ENCODE measurements at places on chromosomes 4 and X.

DNA sequence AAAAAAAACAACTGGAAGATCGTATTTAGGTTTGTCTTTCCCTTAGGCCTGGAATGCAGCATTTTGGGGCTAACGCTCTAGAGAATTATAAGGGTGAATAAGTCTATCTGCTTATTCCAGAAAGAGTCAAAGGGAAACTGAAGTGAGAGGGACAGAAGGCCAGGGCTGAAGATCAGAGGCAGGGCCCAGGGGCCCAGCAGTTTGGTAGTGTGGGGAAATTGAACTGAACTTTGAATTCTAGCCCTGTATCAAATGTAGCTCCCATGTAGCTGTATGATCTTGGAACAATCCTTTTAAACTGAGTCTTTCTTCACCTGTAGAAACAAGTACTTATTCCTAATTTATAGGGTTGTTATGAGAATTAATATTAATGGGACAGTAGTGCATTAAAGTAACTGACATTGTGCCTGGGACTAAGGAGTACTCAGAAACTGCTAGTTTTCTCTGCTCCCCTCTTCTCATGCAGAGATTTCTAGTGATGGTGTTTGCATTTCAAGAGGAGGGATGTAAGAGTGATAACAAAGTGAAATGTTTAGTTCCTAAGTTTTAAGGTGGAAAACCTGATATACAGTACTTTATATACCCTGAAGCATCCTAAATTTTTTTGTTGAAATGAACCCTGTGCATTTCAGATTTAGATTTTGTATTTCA, 30.4 kb downstream of the STOX2 start:
- no peak for DNase-seq

GRCh38 chrX:112051576-112051975, 31.0 kb downstream of the TRPC5 start:
- DNase-seq = no peak

GRCh38 chrX:72479324-72480274, 93.0 kb downstream of the HDAC8 start:
- no peak for DNase-seq

- no peak for DNase-seq
Observed at GRCh38 chrX:14591976-14592375, 62.6 kb downstream of the GLRA2 start.

- DNase-seq = no peak
Observed at GRCh38 chr4:35934320-35934981, 309.9 kb downstream of the ARAP2 start.

GRCh38 chr4:138199568-138200235, 42.4 kb downstream of the SLC7A11 start:
- no peak for DNase-seq

DNA sequence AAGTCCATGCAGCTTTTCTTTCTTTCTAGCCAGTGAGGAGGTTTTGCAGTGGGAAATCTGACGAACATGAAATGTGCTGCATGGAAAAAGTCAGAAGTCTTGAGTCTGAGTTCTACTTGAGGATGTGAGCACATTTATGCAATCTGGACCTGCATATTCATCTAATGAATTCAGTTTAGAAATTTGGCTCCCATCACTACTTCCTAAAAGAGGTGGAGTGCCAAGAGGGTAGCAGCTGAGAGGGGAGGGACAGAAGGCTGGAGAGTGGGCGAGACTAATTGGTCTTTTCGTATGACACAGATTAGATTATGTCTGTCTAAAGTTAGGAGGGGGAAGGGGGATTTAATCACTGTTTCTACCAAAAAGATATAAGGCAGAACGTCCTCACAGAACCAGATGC, 535.9 kb downstream of the IQCM start:
- no peak for DNase-seq

- no peak for DNase-seq
Observed at GRCh38 chr4:82584931-82585330, 23.1 kb upstream of the TMEM150C start.

DNA sequence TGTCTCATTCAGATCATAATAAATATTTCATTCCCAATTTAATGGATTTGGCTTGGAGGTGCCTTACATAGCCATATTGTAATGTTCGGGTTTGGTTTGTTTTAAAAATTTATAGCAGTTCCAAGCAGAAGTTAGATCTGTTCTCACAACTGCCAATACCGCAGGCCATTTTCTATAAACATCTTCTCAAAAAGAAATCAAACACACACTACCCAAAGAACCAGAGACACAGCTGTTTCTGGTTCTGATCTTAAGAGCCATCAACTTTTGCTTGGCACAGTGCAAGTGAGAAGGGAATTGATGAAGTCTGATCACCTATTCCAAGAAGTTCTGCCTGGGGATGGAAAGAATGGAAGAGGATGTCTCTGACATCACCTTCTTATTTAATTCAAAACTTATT, 22.9 kb downstream of the MID1IP1 start:
- no peak for DNase-seq

- DNase-seq = no peak
Observed at GRCh38 chr4:113637823-113638561, 123.5 kb downstream of the CAMK2D start.

GRCh38 chr4:98338761-98339438, 77.7 kb downstream of the RAP1GDS1 start:
- DNase-seq = no peak

- DNase-seq = no peak
Observed at GRCh38 chr4:111269439-111269838, 646.6 kb upstream of the PITX2 start.

DNA sequence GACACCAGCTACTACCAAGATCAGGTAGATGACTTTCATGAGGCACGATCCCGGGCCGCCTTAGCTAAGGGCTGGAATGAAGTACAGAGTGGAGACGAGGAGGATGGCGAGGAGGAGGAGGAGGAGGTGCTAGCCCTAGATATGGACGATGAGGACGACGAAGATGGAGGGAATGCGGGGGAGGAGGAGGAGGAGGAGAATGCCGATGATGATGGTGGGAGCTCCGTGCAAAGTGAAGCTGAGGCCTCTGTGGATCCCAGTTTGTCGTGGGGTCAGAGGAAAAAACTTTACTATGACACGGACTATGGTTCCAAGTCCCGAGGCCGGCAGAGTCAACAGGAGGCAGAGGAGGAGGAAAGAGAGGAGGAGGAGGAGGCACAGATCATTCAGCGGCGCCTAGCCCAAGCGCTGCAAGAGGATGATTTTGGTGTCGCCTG, 481 bp downstream of the UTP3 start:
- DNase-seq = peak; percentile 18

GRCh38 chr4:107034996-107035818, 906 bp downstream of the DKK2 start:
- DNase-seq = no peak

DNA sequence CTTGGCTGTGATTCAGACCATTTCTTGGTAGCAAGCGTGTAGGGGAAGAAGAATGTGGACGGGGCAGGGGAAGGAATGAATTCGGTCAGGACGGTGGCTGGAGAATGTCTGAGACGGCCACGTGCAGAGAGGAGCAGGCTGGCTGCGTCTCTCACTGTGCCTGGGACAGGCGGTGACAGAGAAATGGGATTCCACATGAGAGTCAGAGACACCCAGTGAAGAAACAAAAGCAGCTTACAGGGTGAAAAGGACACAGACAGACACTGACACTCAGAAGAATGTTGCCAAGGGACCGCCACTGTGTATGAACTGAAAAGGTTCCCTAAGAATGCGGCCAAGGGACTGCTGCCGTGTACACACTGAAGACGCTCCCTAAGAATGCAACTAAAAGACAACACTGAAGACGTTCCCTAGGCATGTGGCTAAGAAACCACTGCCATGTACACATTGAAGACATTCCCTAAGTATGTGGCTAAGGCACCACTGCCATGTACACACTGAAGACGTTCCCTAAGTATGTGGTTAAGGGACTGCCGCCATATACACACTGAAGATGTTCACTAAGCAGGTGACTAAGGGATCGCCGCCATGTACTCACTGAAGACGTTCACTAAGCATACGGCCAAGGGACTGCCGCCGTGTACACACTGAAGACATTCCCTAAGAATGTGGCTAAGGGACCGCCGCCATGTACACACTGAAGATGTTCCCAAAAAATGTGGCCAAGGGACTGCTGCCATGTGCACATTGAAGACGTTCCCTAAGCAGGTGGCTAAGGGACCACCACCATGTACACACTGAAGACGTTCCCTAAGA, 49.1 kb downstream of the DHRSX start:
- DNase-seq = no peak

DNA sequence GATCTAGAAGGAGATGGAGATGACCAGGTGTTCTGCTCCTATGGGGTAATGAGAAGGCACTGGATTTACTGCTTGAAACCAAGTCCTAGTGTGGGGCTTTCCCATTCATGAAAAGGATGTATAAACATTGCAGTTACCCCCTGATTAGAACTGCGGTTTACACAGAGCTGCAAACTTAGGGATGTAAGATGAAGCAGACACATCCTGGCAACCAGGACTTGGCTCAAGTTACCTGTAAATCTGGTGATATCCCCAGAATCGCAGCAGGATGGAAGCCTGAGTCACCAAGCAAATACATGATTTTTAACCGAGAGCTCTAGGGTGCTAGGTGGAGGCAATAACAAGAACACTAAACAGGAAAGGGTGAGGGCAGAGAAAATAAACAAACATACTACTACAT, 178.6 kb upstream of the MAMLD1 start:
- no peak for DNase-seq

DNA sequence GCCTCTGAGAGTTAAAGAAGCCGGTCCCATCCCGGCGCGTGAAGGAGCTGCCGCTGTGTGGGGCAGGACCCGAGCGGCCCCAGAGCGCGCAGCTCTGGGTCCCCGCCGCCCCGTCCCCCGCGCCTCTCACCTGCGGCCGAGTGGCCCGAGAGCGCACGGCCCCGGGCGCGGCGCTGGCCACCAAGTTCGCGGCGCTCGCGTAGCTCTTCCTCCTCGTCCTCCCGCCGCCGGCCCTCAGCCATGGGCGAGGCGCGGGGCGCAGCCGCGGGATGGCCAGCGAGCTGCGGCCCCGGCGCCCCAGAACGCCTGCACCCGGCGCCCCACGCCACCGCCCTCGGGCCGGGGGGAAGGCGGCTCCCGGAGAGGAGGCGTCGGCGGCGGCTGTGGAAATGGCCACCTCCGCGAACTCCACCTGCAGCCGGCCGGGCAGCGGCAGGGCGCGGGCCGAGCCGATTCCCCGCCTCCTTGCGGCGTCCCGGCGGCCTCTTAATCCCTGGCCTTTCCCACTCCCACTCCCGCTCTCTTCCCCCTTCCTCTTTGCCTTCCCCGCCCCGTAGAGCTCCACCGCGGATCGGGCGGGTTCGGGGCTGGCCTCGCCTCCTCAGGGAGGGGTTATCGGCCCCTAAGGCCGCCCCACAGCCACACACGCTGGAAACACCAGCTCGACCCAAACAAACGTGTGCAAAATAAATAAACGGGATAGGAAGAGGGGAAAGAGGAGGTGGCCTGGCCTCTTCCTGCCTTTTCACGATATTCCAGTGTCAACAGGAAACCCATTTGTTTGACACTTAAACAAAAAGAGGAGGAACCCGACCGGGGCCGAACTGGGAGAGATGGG, at the start of gene SH3D19:
Gene SH3D19 (minus strand): TSS at position 495 of the 838 bp plus-strand sequence. CDS start 253 bp downstream, at position 242.
- no peak for DNase-seq

- no peak for DNase-seq
Observed at GRCh38 chr4:63619771-63620170, 789.5 kb downstream of the TECRL start.

GRCh38 chr4:182752158-182752910, 164.9 kb downstream of the DCTD start:
- DNase-seq = no peak

DNA sequence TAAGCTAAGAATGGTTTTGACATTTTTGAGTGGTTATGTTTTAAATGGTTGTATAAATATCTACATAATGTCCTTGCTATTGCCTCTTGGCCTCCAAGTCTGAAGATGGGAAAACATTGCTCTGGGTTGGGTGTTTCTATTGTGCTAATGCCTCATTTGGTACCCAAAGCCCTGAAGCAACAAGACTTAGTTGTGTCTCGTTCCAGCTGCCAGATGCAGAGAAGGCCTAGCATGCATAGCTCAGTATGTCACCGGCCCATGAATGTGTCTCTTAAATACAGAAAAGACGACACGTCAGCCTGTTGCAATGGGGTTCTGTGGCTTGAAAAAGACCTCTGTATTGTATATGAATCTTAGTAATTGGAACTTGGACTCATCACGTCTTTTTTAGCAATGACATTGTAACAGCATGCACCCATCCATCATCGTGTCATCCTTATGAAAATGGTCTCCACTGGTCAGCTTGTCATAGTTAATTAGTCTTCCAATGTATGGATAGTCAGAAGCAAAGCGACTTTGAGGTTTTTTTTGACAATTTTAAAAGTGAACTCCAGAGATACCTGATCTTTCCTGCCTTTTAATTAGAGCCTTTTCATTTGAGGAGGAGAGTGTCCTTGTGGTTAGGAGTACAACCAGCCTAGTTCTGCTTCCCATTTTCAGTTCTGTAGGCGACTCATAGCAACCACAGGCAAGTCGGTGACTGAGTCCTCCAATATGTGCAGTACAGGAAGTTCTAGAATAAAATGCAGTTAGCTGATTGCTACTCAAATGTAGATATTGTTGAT, 126.4 kb upstream of the GATB start:
- no peak for DNase-seq

GRCh38 chr4:125765941-125766340, 451.2 kb downstream of the FAT4 start:
- no peak for DNase-seq

DNA sequence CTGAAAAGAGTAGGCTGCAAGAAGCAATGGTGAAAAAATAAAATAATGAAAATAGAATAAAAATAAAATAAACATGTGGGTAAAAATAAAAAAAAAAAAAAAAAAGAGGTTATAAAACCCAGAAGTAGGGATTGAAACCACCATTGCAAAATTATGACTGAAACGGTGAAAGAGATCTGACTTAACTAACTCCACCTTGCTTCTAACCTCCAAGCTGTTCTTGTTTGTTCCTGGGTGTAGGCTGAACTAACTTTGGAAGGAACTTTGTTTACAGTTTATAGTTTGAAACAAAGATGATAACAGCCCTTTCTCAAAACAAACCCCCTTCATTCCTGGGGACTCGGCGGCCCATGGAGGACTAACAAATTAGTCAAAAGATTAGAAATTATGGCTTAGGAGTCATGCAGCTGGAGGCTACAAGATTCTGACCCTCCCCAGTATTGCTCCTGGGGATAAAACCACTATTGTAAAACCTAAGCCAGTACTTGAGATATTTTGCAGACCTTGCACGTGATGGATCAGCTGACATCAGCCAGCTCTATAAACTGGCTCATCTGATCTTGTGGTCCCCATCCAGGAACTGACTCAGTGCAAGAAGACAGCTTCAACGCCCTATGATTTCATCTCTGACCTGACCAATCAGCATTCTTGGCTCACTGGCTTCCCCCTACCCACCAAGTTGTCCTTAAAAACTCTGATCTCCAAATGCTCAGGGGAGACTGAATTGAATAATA, 30.4 kb downstream of the DDX60L start:
- no peak for DNase-seq
